ENCODE measurements at places on chromosomes 2 and 18.

GRCh38 chr2:49490710-49491109 is 336.4 kb upstream of the FSHR start:
- no peak for DNase-seq

GRCh38 chr2:182077023-182077422 is 91.4 kb downstream of the PPP1R1C start:
- no peak for DNase-seq

DNA sequence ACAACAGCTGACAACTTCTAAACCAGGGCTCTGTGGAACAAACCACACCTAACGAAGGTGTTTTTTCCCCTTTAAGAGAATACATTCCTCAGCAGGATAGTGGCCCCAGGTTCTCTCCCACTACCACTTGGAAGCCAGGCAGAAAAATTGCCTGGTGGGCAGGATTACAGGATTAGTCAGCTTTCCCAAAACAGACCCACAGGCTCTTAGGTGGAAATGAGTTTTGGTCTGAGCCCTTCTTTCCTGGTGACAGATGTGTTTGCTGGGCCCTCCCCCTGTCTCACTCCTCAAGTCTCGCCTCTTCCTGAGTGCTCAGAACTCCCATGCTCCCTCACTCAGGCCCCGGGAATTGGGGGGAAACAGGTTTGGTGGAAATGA is 139.4 kb upstream of the HAAO start:
- no peak for DNase-seq

- peak; percentile 86 for DNase-seq
Measured at GRCh38 chr2:100246163-100247145, 75.8 kb downstream of the LONRF2 start.

- no peak for DNase-seq
Measured at GRCh38 chr18:46588971-46589660, 67.9 kb downstream of the LOXHD1 start.

- DNase-seq = no peak
Measured at GRCh38 chr2:132517386-132517785, 100.8 kb downstream of the GPR39 start.

DNA sequence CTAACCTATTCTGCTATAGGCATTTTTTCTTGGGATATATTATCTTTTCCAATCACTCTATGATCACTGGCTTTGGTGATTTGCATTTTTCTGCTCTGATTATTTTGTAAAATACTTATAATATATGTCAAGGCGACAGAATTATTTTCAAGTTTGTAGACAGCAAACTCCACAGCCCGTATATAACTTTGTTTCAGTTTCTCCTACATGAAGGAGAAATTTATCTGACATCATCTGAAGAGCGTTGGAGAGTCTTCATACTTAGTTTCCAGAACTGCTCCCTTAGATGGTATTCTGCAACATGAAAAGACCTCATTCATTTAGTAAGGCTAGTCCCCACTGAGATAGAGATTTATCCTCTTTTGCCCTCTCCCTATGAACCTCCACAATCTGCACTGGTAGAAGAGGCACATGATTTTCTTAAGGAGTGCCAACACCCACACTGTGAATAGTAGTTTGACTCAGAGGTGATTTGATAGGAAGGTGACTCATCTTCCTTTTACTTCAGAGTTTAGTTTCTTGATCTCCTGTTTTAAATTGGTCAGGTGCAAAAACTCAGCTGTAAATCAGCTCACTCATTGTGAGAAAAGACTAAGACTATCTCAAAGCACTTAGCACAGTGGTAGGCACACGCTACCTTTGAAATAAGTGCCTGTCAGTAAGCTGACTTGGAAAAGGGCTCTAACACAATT is 1848.6 kb upstream of the CELF4 start:
- no peak for DNase-seq

- DNase-seq = no peak
Measured at GRCh38 chr2:655626-656025, 21.6 kb downstream of the TMEM18 start.

DNA sequence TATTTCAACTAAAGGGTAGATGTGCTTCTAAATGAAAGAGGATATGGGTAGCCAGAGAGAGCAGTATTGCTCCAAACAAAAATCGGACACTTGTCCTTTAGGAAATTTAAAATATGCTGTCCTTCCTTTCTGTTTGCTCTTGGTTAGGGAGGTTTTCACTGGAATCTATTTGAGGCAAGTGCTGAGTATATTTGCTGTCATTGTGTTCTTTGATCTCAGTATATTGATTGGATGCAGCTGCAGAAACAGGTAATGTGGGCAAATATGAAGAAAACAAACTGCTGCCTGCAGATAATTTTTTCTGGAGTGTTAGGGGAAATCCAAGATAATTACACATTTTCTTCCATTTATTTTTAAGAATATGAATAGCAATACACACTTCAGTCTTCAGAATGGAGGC is 410.2 kb downstream of the NCKAP5 start:
- DNase-seq = no peak
